ENCODE measurements at places on chromosomes 7 and 10. TPM values are rescaled to one million over a fixed set of nuclear protein-coding genes. Genes with fewer than 3 reads are reported as not detected.

Gene FAM241B
- 9.0 TPM for total RNA-seq

Gene SPAM1
- total RNA-seq = not detected

Gene AZGP1
- total RNA-seq = 0.43 TPM

Gene DENND10
- 23.0 TPM for total RNA-seq

Gene CDH23
- total RNA-seq = 1.7 TPM

Gene SFTPA1
- total RNA-seq = not detected

Gene CALML5
- not detected for total RNA-seq

Gene ASIC3
- 19.7 TPM for total RNA-seq

Gene IQUB
- total RNA-seq = 0.16 TPM

Gene SLC29A3
- 2.1 TPM for total RNA-seq

Gene BHLHA15
- total RNA-seq = not detected

Gene CLCN1
- 0.16 TPM for total RNA-seq

Gene LRGUK
- total RNA-seq = 0.41 TPM

Gene IFIT1
- 9.0 TPM for total RNA-seq

Gene MMD2
- not detected for total RNA-seq

Gene ITGB1
- total RNA-seq = 37.4 TPM

Gene OR2A5
- total RNA-seq = not detected
